ENCODE measurements at places on chromosomes 2 and 18.

DNA sequence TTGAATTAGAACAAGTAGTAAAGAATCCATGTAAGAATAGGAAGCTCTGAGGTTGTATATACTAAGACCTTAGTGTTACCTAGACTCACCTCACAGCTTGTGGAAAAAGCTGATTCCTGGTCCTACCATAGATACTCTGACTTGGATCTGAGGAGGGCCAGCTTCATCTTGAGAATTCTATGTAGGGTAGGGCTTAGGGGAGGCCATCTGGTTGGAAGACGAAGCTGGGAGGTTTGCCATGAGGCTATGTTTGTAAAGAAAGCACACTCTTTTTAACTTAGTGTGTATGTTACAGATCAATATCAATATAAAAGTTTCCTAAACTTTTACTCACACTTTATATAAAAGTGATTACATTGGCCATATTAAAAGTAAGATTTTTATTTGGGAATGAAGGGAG, 77.1 kb upstream of the GALNT5 start:
- no peak for DNase-seq

DNA sequence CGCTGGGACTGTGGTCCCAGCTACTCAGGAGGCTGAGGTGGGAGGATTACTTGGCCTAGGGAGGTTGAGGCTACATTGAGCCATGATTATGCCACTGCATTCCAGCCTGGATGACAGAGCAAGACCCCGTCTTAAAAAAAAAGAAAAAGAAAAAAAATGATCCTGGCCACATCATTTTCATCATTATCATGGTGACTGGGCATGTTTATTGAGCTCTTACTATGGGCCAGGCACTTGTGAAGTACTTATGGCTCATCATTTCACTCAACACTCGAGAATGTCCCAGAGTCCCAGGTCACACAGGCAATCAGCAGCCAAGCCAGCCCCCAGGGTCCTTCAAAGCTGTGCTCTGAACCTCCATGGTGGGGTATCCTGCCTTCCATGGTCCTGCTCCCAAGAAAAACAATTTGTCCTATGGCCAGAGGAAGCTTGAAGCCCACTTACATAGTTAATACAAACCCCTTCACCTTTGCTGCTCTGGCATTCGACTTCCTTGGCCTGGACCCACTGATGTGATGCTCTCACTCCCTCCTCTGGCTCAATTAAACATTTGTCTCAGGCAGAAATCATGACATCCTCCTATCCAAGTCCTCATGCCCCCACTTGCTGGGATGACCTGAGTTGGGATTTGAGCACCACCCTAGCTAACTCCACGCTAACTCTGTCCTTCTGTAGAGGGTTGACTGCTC, 3.8 kb upstream of the CNNM4 start:
- DNase-seq, result no peak

DNA sequence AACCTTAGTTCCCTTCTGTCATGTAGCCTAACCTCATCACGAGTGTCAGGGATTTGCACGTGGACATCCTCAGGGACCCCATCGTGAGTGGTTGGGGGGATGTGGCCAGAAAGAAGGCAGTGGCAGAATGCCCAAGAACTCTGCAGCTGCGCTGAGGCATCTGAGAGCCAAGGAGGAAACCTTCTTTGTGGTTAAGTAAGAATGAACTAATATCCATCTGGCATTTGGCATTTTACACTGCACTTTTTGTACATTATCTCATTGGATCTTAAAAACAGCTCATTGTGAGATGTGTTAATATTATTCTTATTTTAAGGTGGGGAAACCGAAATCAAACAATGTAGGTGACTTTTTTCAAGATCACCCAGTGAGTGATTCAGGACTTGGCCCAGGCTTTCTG, 32.6 kb upstream of the APCDD1 start:
- no peak for DNase-seq

DNA sequence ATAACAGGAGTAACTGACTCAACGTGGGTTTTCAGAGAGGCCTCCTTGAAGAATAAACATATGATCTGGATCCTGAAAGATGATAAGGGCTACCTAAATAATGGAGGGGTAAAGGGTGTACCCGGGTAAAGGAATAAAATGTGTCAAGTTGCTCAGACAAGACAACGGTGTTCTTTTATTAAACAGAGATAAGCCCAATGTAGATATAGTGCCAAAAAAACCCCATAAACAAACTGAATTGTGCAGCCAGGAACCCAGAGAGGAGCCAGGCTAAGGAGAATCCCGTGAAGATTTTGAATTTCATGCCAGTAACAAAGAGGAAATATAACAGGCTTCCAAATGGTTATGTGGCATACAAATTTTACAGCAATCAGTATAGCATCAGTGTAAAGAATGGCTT, 618.2 kb downstream of the CPS1 start:
- DNase-seq, result no peak

- no peak for DNase-seq
These were observed 2.7 kb downstream of the KLHL14 start for GRCh38 chr18:32770054-32770665.
